ENCODE measurements at places on chromosomes 7 and 10.

DNA sequence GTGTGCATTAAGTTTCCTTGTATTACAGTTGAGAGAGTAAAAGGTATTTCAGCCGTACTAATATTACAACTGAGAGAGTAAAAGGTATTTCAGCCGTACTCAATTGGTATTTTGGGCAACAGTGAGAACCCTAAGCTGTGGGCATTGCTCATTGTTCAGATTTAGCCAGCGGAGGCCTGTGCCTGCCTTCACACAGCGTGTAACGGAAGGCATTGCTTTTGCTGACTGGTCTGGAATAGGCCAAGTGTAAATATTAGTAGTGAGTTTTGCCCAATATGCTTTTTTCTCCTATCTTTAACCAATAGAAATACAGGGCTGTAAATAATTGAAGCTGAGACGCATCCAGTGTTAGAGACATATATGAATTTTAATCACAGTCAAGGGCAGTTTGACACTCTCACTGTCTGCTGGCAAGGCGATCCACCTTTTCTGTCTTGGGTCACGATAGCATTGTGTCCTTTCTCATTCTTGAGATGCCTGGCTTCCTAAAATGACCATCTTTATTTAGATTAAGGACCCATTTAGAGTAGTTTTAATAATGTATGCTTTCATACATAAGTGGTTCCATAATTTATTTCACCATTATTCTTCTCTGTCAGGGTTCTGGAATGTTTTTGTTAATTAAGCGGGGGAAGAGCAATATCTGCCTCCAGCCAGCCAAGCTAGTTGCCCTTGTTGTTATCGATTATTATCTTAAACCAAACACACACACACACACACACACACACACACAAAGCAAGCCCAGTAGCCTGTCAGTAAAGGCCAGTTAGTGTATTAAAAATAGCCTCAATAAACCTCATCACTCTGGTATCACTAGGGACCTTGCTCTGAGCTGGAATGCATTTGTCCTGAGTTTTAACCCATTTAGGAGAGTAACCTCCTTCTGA is 130.7 kb downstream of the CELF2 start:
- DNase-seq = no peak

GRCh38 chr10:103111031-103111917 is 81.8 kb downstream of the NT5C2 start:
- peak; percentile 28 for DNase-seq

- peak; percentile 46 for DNase-seq
Measured at GRCh38 chr10:93916257-93917063, 22.7 kb downstream of the SLC35G1 start.

- DNase-seq = peak; percentile 14
Measured at GRCh38 chr7:6658618-6659345, 21.7 kb downstream of the ZNF316 start.

GRCh38 chr7:71710442-71710841 is 578.5 kb downstream of the GALNT17 start:
- no peak for DNase-seq

DNA sequence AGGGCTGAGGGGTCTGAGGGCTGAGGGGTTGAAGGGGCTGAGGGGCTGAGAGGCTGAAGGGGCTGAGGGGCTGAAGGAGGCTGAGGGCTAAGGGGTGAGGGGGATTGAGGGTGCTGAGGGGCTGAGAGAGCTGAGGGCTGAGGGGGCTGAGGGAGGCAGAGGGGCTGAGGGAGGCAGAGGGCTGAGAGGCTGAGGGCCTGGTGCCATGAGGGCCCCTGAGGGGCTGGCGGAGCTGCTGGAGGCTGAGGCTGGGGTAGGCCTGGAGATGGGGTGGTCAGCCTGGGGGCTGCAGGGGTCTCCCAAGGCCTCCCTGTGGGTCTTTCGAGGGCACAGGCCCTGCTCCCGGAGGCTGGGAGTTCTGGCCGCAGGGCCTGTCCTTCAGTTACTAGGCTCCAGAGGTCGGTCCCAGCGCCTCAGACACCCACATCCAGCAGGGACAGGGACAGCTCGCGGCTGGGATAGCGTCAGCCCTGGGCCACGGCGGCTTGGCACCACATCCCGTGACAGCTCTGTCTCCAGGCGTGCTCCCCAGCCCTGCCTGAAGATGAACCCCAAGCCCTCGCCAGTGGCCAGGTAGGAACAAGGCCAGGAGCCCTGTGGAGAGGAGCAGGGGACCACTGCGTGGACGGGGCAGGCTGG is 16.9 kb downstream of the MYO1G start:
- no peak for DNase-seq

GRCh38 chr10:48574322-48574796 is 30.5 kb downstream of the ARHGAP22 start:
- DNase-seq = no peak

GRCh38 chr7:104431930-104432329 is 103.5 kb downstream of the LHFPL3 start:
- DNase-seq = no peak

DNA sequence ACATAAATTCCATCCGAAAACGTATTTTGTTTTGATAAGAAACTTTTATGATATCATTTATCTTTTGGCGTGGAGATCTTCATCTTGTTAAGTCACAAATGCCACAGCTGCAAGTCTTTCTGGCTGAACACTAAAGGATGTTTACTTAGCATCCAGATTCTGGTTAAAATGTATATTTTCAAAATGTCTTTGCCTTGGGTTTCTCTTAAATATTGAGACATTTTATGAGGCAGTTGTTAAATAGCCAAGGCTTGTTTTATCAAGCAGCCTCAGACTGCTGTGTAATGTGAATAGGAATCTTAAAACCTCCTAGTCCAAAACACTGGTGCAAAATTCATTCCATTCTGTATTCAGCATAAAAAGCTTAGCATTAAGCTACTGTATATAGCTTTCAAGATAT is 136.3 kb upstream of the FZD1 start:
- DNase-seq = no peak

DNA sequence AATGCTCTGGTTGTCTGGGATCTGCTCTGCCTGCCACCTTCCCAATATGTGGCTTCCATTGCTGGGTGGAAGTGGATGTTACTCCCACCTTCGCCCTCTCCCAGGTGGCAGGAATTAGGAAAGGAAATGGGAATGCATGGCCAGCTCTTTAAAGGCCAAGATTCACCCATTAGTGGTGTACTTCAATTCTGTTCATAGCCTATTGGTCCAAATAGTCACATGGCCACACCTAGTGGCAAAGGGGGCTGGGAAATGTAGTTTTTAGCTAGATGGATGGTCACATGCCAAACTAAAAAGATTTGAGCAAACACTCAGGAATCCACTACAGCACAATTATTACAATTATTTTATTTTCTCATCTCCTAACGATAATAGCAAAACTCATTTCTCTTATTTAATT is 135.1 kb downstream of the NPY start:
- DNase-seq = no peak

DNA sequence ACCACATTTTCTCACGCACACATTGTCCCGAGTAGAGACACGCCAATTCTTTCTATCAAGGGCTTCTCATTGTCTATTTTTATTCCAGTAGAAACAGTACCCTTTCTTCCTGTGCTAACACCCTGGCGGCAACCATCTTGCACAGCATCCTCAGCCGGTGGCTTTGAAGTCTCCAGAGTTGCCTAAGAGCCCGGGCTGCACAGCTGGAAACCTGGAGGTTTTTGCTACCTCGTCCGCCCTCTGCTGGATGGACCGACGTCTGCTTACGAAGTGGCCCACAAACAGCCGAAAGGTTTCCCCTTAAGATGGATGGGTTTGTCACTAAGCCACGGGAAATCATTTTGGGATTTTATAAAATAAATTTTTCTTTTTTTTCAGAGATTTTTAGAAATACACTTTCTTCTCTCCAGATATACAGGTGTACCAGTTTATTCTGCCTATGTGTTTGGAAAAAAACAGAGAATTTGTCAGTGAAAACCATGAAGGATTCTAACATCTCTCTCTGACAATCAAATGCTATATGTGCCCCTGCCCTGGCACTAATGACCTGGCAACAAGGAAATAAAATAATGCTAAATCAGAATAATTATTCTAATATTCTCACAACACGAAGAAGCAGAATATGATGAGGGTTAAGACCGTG is 81.8 kb upstream of the FAM204A start:
- DNase-seq = peak; percentile 84

DNA sequence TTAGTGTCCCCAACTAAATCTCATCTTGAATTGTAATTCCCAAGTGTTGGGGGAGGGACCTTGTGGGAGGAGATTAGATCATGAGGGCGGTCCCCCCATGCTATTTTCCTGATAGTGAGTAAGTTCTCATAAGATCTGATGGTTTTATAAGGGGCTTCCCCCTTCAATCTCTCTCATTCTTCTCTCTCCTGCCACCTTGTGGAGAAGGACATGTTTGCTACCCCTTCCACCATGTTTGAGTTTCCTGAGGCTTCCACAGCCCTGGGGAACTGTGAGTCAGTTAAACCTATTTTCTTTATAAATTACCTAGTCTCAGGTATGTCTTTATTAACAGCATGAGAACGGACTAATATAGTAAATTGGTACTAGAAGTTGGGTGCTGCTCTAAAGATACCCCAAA is 365.6 kb downstream of the ANKRD7 start:
- no peak for DNase-seq

GRCh38 chr10:114350751-114351150 is 53.6 kb downstream of the AFAP1L2 start:
- DNase-seq = no peak

GRCh38 chr7:114450431-114450830 is 35.8 kb downstream of the FOXP2 start:
- peak; percentile 6 for DNase-seq

- DNase-seq = peak; percentile 87
Measured at GRCh38 chr7:43756368-43757072, 2.0 kb upstream of the BLVRA start.

- no peak for DNase-seq
Measured at GRCh38 chr10:110780704-110781103, 91.0 kb upstream of the PDCD4 start.

DNA sequence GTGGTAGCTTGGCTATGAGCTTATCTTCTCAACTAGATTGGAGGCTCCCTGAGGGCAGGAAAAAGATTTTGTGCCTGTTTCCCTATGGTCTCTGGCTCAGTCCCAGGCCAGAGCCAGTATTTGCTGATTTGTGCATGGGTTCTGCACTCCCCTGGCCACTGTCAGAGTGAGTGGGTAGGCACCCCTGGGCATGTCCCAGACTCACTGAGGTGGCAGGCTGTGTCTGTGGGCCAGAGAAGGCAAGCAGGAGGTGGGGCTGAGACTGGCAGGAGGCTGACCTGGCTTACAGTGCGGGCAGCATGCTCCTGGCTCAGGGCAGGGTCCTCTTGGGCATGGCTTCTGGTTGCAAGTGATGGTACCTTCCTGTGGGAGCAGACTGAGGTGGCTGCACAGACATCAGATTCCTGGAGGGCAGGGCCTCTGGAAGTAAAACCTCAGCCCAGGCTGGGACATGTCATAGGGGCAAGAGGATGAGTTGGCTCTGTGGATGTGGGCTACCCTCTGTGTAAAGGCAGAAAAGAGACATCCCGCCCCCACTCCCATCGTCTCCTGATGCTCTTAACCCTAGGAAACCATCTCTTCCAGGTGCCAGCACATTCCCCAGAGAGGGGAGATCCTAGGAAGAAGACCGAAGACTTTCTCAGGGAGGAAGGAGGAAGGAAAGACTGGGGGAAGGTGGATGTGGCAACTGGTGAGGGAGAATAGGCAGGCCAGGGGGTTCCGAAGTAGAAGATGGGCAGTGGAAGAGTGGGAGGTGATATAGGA is 4.3 kb downstream of the KCP start:
- no peak for DNase-seq

DNA sequence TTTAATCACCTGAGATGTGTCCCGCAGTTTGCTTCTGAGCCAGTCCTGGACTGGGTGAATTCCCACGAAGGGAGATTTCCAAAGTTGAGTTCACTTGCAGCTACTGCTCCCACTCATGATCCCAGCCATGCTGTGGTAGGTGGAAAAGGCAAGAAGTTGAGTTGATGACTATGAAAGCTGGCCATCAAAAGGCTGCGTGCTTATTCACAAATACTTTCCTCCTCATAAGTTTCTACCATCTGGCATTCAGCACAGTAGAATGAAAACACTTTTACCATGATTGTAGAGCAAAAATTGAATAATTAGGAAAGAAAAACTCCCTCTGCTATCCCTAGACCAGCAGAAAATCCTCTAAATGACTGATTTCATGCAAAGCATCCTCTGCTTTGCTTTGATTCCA is 281.8 kb downstream of the INHBA start:
- DNase-seq = no peak

DNA sequence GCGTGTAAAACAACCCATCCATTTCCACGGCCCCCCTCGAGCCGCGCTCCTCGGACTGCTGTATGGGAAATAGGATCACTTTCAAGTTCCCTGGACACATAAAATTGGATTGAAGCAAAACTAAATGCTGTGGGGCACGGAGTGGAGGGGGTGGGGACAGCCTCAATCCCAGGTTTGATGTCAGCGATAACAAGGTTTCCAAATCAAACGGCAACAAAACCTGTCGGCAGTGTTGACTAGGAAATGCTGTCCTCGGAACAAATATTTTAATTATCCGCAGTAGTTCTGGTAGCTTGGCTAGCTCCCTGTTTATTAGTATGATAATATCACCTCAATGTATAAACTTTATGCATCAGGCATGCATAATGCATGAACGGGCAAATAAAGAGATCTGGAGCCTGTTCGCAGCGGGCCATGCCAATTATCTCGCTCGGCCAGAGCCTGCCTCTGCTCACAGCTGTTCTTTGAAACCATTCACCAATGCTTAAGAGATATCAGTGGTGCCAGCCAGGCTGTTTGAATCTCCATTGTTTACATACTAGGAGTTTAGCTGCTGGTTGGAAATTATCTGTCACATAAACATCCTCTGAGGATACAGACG is 161.1 kb downstream of the PAXIP1 start:
- no peak for DNase-seq

DNA sequence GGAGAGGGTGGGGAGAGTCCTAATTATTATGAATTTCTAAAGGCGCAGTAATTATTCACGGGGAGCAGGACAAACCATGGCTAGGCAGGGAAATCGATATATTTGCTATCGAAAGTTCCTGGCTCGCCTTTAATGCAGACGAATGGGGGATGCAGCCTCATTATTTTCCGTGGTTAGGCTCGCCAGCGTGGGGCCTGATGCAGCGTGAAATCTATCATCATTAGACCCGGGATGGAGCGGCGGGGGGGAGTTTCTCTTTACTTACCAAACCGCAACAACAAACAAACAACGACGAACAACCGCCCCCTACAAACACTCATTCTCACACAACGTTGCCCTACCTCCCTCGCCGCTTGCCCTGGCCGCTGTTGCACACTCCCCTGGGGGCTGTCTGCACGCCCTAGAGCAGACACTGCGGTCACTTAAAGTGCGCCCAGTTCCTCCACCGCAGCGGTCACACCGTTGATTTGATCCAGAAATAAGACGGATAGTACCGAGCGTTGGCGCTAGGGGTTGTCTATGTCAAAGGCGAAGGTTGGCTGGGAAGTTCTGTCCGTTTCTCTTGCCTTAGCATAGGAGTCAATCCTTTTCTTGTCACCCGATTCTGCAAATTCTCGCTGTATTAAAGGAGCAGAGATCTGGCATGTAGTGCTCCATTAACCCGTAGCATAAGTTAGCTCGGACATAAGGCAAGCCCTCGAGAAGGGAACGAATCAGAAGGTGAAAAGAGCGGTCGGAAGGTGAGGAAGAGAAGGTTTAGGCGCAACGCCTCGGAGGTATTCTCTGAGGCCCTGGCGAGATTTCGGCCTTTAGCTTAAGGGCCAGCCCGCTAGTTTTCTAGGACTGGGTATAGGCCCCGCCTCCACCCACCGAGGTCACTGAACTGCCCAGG is 10.4 kb downstream of the NXPH1 start:
- no peak for DNase-seq

Data from fibroblast of skin of right biceps (primary cell).